ENCODE measurements at places on chromosomes 5 and 9.

DNA sequence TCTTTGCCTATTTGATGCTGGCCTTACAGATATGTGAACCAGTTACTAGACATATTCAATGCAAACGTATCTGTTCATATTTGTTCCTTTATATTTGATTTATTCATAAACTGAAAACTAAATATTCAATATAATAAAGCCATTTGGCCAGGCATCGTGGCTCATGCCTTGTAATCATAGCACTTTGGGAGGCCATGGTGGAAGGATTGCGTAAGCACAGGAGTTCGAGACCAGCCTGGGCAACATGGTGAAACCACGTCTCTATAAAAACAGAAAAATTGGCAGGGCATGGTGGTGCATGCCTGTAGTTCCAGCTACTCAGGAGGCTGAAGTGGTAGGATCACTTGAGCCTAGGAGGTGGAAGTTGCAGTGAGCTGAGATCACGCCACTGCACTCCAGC lies 49.2 kb upstream of the CTNNAL1 start:
- no peak for DNase-seq

DNA sequence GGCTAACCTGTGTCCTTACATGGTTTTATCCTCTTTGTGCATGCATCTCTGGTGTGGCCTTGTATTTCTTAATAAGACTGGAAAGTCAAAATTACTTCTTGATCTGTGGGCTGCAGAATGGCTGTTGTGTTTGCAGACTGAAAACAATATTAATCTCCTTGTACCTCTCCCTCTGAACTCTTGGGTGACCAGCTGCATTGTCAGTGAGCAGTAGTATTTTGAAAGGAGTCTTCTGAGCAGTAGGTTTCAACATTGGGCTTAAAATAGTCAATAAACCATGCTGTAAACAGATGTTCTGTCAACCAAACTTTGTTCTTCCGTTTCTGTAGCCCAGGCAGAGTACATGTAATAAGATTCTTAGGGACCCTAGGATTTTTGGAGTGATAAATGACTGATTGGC lies 26.7 kb upstream of the NIM1K start:
- DNase-seq: no peak

DNA sequence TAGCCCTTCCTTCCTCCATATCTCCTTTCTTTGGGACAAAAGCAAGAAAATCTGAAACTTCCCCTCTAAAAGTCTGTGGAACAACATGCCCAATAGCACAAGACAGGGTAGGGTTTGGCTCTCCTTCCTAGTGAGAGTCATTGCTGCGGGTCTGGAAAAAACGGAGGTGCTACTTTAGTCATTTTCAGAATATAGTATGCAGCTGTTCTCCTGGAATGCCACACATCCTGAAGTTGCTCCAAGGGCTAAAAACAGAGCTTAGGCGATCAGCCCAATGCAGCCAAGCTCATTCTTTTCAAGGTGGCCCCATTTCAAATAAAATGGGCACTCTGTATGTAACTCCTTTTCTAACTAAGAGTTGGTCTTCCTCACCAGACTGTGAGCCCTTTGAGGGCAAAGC lies 39.5 kb upstream of the MYOT start:
- DNase-seq: no peak

DNA sequence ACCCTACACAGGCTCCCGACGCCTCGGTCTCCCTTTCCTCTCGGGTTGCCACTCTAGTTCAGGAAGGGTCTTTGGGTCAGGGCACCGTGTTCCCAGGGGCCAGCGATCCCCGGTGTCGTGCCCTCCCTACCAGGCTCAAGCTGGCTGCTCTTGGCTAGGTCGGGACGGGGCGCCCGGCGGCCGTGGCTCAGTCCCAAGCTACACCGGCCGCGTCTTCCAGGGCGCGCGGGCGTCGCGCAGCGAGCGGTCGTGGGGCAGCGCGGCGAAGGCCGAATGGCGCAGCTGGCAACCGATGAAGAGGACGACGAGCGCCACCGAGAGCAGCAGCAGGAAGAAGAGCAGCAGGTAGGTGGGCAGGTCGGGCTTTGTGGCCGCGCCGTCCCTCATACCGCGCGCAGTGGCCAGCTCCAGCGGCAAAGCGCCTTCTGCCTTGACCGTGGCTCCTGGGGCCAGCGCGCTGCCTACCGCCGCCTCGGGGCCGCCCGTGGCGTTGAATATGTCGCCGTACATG lies 892 bp downstream of the SMIM32 start:
- DNase-seq: no peak

DNA sequence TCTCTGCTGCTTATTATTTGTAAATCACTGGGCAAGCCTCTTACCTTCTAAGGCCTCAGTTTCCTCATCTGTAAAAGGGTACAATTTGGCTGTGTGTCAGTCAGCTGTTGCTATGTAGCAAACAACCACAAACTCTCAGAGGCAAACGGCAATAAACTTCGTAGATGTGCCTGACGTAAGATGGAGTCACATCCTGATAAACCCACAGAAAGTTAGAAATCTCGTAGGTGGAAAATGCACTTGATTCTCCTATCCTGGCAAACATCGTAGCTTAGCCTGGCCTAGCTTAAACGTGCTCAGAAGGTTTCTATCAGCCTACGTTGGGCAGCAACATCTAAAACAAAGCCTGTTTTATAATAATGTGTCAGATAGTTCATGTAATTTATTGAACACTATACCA lies 35.0 kb upstream of the UNC5A start:
- DNase-seq: no peak

DNA sequence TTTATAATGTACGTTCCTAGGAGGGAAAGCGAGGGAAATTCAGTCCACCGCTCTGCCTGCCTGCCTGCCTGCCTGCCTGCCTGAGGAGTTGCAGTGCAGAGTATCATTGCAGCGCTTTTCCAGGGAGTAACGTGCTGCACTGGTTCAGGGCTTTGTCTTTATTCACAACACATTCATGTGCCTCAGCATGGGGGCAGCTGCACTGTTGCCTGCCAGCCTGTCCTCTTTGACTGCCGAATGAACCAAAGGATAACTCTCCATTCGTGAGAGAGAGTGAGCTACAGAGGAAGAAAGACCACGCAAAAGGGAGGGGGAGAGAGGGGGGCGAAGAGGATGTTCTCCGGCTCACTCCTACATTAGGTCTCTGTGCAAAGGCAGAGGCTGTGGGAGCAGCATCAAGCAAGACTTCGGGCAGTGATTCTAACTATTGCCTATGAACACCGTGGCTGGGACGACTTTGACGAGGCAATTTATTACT lies 791.2 kb downstream of the MAT2B start:
- no peak for DNase-seq

GRCh38 chr9:133715295-133715865 lies 22.8 kb downstream of the SARDH start:
- no peak for DNase-seq

All from AG09309 (cell line).